ENCODE measurements at places on chromosomes 12 and 14.

DNA sequence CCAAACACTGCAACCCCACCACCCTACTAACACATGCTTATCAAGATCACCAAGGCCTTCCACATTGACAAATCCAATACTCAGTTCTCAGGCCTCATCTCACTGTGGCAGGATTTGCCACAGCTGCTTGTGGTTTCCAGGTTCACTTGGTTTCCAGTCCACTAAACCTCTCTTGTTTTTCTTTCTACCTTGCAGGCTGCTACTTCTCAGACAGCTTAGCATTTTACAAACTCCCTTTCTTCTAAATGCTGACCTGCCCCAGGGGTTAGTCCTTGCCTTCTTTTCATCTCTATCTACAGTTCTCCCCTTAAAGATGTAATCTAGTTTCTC is 84.1 kb downstream of the BCAT1 start:
- peak; percentile 90 for DNase-seq

DNA sequence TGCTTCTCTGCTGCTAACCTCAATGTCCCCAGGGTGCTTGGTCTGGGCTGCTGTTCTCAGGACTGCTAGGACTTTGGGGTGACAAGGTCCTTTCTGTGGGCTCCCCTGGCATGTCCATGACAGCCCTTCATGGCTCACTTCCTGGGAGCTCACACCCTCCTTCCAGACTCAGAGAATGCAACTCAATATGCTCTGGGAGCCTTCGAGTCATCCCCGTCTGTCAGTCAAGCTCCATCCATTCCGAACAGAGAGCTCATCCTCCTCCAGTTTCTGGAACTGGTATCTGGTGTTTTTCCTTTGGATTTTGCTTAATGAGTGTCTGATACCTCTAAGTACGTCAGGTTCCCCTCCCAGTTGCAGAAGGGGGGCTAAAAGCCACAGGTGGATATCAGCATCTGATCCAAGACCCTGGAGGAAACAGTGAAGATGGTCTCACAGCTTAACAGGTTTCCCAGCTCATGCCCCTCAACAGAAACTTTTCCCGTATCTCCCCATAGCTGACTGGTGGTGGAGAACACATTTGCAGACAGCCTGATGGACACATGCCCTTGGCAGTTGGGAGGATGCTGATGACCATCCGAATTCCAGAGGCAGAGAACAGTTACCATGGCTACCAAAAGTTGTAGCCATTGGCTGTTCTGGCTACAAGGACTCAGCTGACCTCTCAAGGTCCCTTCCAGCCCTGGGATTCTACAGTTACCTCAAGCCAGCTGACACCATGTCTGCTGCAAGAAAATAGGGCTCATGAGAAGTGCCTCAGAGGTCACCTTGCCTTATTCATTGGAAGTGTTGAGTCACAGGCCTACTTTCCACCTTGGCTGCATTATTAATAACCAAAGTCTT is 9.5 kb upstream of the RAB35 start:
- no peak for DNase-seq

- DNase-seq = no peak
Measured at GRCh38 chr14:58746701-58747100, 108.9 kb downstream of the DACT1 start.

DNA sequence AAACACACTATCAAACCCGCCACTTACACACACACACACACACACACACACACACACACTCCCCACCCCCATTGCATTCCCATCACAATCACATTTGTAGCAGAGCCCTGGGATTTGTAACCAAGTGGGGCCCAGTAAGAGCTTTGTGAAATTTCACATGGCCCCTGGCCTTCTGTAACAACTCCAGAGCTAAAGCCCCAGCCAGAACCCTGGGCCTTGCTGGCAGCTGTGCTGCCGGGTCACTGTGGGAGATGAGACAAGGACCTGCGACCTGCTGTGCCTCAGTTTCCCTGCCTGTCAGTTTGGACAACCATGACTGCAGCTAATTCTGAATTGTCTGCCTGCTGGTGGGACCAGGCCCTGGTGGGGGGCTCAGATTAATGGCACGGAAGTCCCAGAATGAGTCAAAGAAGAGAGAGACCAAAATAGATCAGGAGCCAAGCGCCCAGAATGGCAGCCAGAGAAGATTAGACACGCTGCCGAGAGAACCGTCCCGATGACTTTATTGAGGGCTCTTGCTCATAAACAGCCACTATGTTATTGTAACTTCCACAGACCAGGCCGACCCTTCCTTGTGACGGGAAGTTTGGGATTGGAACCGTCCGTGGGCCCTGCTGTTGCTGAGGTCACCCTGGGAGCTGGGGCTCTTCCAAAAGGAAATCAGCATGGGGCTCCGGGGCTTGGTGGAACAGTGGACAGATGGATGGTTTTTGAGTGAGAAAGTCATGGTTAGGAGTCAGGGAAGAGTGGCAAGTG is 123.1 kb downstream of the ZFP36L1 start:
- no peak for DNase-seq

DNA sequence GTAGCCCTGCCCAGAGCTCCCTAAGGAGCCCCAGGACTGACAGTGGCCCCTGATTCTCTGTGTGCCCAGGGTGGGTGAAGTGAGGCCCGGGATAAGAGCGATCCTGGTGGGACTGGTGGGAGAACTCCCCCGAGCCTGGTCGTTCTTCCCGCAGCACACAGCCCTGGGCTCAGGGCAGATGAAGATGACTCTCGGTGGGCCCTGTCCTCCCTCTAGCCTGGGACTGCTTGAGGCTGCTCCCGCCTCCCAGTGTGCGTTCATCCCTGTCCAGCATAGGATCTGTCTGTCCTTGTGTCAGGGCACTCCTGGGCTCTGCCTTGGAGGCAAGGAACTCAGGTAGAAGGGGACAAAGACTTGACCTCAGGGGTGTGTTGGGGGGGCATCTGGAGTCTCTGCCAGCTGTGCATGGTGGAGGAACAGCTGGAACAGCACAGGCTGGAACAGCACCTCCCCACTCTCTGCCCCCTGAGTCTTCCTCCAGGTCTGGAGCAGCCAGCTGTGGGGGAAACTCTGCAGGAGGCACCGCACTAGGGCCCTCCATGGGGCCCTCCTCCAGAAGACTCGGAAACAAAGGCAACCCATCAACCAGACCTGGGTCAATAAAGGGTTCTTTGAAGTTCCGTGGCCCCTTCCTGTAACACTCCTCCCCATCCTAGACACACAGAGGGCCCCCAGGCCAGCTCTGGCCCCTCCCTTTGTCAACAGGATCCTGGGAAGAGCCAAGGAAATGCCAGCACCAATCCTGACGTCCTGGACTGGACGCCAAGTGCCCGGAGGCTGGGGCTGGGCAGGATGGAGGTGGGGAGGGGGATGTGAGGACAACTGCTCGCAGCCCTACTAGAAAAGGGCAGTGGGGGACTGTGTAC is 15.9 kb downstream of the FAIM2 start:
- no peak for DNase-seq

DNA sequence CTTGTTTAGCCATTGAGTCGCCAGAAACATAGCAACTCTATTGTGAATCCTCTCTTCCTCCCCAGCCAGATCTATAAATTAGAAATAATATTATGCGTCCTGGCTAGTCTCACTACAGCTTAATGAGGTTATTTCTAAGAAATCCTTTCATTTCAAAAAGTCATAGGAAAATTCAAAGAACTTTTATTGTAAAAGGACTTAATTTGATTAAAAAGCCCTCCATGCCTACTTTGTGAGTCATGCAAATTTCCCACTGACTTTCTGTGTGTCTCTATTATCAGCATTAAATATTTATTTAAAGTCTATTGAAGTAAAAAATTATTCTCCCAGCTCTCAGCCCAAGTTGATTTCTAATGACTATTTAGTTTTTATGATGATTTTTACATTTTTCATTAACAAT is 160.7 kb downstream of the PHLDA1 start:
- no peak for DNase-seq

- peak; percentile 88 for DNase-seq
Measured at GRCh38 chr12:75979181-75979580, 52.4 kb downstream of the PHLDA1 start.

DNA sequence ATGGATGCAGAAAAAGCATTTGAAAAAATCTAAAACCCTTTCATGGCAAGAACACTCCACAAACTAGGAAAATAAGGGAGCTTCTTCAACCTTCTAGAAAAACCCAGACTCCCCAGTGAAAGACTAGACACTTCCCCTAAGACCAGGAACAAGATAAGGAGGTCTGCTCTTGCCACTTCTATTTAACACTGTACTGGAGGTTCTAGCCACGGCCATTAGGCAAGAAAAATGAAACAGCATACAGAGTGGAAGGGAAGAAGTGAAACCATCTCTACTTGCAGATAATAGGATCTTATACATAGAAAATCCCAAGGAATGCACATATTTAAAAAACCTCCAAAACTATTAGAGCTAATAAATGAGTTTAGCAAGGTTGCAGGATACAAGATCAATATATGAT is 42.3 kb downstream of the CHGA start:
- DNase-seq = no peak

GRCh38 chr14:50237427-50237826 is 6.0 kb upstream of the SOS2 start:
- no peak for DNase-seq

DNA sequence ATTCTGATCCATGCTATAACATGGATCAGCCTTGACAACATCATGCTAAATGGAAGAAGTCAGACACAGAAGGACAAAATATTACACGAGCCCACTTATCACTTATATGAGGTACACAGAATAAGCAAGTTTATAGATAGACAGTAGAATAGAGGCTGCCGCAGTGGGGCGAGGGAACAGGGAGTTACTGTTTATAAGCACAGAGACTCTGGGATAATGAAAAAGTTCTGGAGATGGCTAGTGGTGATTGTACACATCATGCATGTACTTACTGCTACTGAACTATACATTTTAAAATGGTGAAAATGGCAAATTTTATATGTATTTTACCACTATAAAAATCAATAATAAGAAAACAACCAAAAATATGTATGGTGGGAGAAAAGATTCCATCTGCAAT is 95.2 kb upstream of the PSMC1 start:
- no peak for DNase-seq

Data from renal cortical epithelial cell (primary cell).